ENCODE measurements at places on chromosomes 12 and 14.

DNA sequence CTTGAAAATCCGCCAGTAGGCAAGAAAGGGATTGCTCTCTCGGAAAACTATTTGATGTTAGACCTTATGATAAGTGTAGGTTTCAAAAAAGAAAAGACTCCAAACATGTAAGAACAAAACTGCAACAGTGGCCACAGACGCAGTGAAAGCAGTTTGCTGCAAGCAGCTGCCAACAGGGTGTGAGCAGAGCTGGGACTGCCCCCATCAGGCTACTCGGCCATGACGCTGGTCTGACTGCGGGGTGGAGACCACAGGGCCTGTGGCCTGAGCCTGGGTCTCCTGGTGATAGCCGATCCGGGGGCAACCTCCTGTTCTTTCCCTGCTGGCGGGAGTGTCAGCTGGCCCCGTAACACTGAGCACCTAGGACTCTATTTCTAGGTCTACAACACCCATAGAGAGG, 63.2 kb downstream of the AMN start:
- H3K36me3 ChIP-seq, result peaks cover 64% of the 10 kb centered on the region
- H3K27me3 ChIP-seq, result no peaks in the 10 kb centered on the region
- H3K4me1 ChIP-seq, result no peaks in the 10 kb centered on the region

DNA sequence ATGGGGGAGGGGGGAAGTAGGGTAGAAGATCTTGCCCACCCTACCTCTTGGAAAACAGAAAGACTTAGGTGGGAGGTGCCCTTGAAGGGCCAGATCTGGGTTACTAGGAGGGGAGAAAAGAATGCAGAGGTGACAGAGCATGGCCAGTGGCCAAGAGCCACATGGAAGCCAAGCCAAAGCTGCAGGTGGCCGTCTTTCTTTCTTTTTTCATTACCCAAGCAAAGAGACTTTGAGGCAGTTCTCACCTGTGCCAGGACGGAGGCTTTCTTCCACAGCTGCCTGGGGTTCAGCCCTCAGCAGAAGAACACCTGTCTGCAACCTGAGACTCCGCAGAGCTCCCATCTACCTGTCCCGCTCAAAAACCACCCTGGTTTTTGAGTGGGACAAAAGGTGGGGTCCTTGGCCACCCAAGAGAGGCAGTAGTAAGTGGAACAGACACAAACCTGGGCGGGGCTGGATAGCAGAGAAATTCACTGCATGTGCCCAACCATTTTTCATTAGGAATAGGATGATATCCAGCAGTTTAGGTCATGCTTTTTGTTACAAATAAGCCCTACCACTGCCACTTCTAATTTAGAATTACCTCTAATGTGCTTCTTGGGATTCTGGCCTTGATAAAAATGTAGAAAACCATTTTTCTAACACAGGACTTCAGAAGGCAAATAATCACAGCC, 116.5 kb downstream of the DYRK2 start:
- no peaks in the 10 kb centered on the region for H3K36me3 ChIP-seq
- no peaks in the 10 kb centered on the region for H3K27me3 ChIP-seq
- no peaks in the 10 kb centered on the region for H3K4me1 ChIP-seq
- no peak overlapping the region for H3K4me3 ChIP-seq

DNA sequence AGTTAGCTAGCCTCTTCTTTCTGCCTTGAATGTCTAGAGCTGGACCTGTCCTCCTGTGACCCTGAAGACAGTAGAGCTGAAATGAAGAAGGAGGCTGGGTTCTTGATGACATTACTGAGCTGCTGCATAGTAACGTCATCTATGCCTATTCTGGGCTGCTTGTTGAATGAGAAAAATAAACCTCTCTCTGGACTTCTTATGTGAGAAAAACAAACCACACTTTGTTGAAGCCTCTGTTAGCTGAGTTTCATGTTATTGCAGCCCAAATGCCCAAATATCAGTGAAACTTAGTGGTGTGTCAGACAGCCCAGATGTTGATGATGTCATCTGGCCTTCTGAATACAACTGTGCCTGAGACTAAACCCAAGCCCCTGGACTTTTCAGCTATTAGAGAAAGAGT, 67.0 kb upstream of the MAX start:
- H3K27me3 ChIP-seq, result no peaks in the 10 kb centered on the region
- no peak for DNase-seq
- no peaks in the 10 kb centered on the region for H3K36me3 ChIP-seq
- no peak overlapping the region for H3K4me3 ChIP-seq
- H3K27ac ChIP-seq, result peak overlapping the region; percentile 91

- no peaks in the 10 kb centered on the region for H3K4me1 ChIP-seq
- no peaks in the 10 kb centered on the region for H3K27me3 ChIP-seq
- H3K27ac ChIP-seq, result no peak overlapping the region
- no peak overlapping the region for H3K4me3 ChIP-seq
- DNase-seq, result no peak
- peaks cover 17% of the 10 kb centered on the region for H3K36me3 ChIP-seq
Observed at GRCh38 chr12:119772431-119772830, 104.5 kb downstream of the PRKAB1 start.

GRCh38 chr12:131603939-131604795, 106.7 kb upstream of the SFSWAP start:
- H3K27ac ChIP-seq, result no peak overlapping the region
- no peak overlapping the region for H3K4me3 ChIP-seq
- DNase-seq, result no peak

DNA sequence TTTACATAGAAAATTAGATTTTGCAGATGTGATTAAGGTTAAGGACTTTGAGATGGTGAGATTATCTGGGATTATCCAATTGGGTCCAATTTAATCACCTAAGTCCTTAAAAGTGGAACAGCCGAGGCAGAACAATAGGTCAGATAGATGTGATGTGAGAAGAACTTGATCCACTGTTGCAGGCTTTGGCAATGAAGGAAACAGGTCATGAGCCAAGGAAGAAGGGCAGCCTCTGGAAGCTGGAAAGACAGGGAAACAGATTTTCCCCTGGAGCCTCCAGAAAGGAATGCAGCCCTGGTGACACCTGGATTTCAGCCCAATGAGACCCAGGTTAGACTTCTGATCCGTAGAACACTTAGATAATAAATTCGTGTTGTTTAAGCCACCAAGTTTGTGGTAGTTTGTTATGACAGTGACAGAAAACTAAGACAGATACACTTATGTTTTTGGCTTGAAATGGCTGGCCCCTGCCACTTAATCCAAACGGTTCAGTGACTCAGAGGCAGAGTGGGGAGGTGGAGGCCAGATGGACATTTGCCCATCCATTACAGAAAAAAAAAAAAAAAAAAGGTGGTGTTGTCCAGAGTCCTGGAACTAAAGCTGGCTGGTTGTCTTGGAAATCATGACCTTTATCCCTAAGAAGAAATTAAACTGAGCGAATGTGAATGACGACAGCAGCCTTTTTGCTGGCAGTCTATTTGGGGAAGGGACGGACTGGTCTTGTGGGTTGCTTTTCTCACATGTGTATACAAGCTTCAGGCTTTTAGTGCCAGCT, 181.9 kb upstream of the NRXN3 start:
- H3K27me3 ChIP-seq, result no peaks in the 10 kb centered on the region
- H3K27ac ChIP-seq, result no peak overlapping the region
- no peaks in the 10 kb centered on the region for H3K36me3 ChIP-seq
- no peak overlapping the region for H3K4me3 ChIP-seq
- no peaks in the 10 kb centered on the region for H3K4me1 ChIP-seq
- DNase-seq, result no peak

DNA sequence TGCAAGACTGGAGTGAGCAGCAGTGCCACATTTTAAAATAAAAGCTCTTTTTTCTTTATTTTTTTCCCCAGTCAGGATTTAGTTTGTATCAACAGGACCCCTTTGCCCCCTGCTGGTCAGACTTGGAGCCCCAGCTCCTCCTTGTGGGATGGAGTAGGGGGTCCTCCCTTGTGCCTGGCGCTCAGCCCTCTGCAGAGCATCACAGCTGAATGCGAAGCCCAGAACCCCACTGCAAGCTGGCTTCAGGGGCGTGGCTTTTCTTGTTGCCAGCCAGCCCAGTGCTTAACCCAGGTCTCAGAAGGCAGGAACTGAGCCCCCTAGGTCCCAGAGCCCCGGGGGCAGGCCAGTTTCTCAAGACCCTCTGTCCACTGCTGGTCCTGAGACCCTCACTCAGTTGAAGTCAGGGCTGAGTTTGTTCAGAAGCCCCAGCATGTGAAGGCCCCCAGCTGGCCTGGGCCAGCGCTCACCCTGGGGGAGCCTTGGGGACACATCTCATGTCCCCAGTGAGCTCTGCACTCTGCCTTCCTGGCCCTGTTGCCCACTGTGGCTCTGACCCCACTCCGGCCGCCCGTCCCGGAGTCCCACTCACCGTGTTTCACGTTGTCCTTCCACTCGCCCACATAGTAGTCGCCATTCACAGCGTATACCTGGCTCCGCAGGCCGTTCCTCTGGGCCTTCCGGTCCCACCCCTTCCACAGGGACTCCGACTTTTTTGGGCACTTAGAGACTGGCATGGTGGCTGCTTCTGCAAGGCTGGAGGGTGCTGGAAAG, 519 bp downstream of the MORN3 start:
- peak; percentile 84 for DNase-seq
- H3K4me1 ChIP-seq, result no peaks in the 10 kb centered on the region
- no peak overlapping the region for H3K4me3 ChIP-seq
- H3K27me3 ChIP-seq, result no peaks in the 10 kb centered on the region
- H3K27ac ChIP-seq, result no peak overlapping the region
- H3K36me3 ChIP-seq, result no peaks in the 10 kb centered on the region

DNA sequence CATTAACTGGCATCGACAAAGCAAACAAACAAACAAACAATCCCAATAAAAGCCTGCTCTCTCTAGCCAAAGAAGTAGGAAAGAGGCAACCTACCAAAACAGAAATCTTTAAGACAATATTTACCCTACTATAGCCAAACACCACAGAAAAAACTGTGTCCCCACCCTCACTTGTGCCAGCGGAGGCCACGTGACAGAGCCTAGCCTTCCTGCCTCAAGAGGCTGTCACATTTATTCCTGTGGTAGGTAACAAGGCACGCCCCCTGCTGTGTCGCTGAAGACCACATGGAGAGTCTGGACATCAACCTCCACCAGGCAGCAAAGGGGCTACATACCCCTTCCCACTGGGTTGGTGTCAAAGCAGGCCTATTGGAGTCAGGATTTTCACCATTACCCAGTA, 148.1 kb downstream of the LMNTD1 start:
- no peaks in the 10 kb centered on the region for H3K27me3 ChIP-seq
- H3K36me3 ChIP-seq, result no peaks in the 10 kb centered on the region
- no peak overlapping the region for H3K27ac ChIP-seq

DNA sequence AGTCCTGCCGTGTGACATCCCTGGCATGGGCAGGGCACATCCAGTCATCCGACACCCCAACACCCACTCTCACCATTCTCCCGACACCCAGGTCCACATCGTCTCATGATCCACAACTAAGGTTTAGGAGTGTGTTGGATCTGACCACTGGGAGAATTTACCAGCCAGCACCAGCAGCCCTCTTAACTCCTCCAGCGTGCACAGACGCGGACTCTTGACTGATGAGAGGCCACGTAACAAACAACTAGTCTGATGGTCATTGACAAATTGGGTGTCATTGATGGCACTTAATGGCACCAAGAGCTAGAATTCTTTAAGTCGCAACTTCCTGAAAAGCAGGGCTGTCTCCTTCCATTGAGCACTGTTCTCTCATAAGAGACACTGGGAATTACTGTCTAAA, 203.0 kb upstream of the SFSWAP start:
- H3K27ac ChIP-seq, result peak overlapping the region; percentile 89
- H3K4me3 ChIP-seq, result no peak overlapping the region
- no peak for DNase-seq
- no peaks in the 10 kb centered on the region for H3K36me3 ChIP-seq
- H3K4me1 ChIP-seq, result no peaks in the 10 kb centered on the region
- no peaks in the 10 kb centered on the region for H3K27me3 ChIP-seq

GRCh38 chr12:47079981-47080724, 394 bp upstream of the AMIGO2 start:
- peaks cover 18% of the 10 kb centered on the region for H3K27me3 ChIP-seq
- H3K4me3 ChIP-seq, result peak overlapping the region; percentile 47
- H3K4me1 ChIP-seq, result peaks cover 28% of the 10 kb centered on the region
- peak overlapping the region; percentile 66 for H3K27ac ChIP-seq

- no peak overlapping the region for H3K27ac ChIP-seq
- H3K4me3 ChIP-seq, result no peak overlapping the region
- H3K4me1 ChIP-seq, result no peaks in the 10 kb centered on the region
- no peak for DNase-seq
- H3K36me3 ChIP-seq, result peaks cover 89% of the 10 kb centered on the region
Observed at GRCh38 chr12:115973066-115973465, 304.4 kb downstream of the MED13L start.

GRCh38 chr12:122293081-122293480, 26.8 kb upstream of the VPS33A start:
- H3K4me1 ChIP-seq, result no peaks in the 10 kb centered on the region
- H3K4me3 ChIP-seq, result no peak overlapping the region
- H3K36me3 ChIP-seq, result peaks cover 29% of the 10 kb centered on the region
- no peak overlapping the region for H3K27ac ChIP-seq
- DNase-seq, result no peak
- H3K27me3 ChIP-seq, result no peaks in the 10 kb centered on the region

- H3K27ac ChIP-seq, result no peak overlapping the region
- H3K4me3 ChIP-seq, result no peak overlapping the region
- DNase-seq, result peak; percentile 46
- H3K27me3 ChIP-seq, result no peaks in the 10 kb centered on the region
- peaks cover 35% of the 10 kb centered on the region for H3K36me3 ChIP-seq
Observed at GRCh38 chr14:71103662-71104484, 196.6 kb downstream of the PCNX1 start.

DNA sequence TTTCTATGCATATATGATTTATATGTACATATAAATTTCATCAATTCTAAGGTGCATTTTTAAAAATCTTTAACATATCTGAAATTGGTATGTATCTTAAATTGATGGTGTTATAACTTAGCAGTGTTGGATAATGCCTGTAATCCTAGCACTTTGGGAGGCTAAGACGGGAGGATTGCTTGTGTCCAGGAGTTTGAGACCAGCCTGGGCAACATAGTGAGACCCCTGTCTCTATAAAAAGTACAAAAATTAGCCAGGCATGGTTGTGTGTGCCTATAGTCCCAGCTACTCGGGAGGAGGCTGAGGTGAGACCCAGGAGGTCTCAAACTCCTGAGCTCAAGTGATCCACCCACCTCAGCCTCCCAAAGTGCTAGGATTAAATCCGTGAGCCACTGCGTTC, 6.5 kb upstream of the GALNT6 start:
- no peak overlapping the region for H3K27ac ChIP-seq
- H3K4me3 ChIP-seq, result no peak overlapping the region
- DNase-seq, result no peak

GRCh38 chr14:23445773-23446172, 10.3 kb upstream of the MYH7 start:
- no peaks in the 10 kb centered on the region for H3K4me1 ChIP-seq
- H3K27me3 ChIP-seq, result peaks cover 14% of the 10 kb centered on the region
- no peak overlapping the region for H3K27ac ChIP-seq
- H3K36me3 ChIP-seq, result no peaks in the 10 kb centered on the region
- no peak for DNase-seq
- H3K4me3 ChIP-seq, result no peak overlapping the region

Measured in SK-N-SH (cell line).